Fibroblast of skin of abdomen (primary cell): ENCODE measurements at places on chromosomes 2 and 18.
A peak's percentile ranks its signal among the peaks of the same experiment; 100 is the strongest.

GRCh38 chr18:8373486-8373885 is 235.8 kb upstream of the RAB12 start:
- DNase-seq: no peak

GRCh38 chr2:68714866-68715265 is 19.7 kb upstream of the ARHGAP25 start:
- DNase-seq: no peak

DNA sequence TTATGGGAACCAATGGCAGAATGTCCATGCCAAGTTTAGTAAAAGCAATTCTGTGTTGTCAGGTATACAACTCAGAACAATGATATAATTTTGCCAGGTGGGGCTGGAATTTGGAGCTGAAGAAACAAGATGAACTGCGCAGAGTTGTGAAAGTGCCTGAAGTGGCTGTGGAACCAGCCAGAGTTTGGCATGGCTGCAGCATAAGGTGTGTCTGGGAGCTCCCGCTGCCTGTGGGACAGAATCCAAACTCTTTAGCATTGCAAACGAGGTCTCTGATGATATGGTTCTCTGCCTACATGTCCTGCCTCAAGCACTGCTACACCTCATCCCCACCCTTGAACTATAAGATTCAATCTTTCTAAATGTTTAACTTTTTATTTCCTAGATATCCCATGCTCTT is 909.7 kb downstream of the EPHA4 start:
- DNase-seq: no peak

DNA sequence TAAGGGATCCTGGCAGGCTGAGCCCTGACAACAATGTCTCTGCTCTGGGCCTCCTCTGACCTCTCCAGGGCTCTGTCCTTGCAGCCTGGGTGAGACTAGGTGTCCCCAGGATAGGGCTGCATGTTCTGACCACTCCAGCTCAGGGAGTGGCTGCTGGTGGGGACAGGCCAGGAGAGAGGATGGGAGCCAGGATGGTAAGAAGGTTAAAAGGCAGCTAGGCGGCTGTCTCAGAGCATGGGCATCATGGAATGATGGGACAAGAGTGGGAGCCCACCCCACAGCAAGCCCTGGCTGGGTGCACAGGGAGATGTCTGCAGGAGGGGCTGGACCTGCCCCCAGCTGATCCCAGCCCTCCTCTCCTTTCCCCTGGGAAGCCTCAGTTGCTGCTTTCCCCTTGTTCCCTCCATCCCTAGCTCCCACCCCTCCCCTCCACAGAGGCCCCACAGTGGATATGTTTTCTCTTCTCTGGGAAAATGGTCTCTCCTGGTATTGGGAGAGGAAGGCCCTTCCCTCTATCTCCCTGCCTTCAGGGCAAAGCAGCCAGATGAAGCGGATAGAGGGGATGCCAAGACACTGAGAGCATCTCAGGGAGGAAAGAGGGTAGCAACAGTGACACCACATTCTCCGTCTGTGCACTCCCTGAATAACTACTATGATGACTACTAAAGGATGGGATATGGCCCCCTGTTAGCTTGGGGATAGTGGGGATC is 334.3 kb downstream of the DYSF start:
- no peak for DNase-seq

DNA sequence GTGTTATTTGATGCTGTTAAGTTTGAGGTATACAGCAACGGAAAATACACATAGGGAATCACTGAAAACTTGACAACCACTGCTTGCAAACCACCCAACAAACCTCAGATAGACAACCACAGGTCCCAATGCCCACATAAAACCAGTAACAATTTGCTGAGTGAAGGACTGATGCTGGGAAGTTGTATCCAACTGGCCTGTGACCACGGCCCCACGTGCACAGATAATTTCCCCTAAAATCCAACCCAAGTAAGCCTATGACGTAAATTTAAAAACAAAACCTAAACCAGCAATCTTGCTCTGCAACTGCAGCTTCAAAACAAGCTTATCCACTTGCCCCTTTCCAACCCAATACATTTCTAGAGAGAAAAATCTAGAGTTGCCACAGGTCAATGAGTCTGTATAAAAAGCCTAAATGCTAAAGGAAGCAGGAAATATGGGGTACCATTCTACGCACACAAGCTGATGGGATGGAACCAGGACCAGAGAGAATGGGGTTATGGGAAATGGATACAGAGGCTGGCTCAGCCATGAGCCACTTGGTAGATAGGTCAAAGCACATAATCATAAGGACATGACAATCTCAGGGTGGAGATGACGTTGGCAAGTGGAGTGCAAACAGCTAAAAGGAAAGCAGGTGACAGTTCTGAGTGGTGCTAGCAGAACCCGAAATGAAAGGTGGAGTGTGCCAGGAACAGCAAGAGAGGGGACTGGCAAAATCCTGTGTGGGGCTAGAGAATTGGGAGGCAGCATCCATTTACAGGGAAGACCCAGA is 27.8 kb upstream of the CREB1 start:
- no peak for DNase-seq

DNA sequence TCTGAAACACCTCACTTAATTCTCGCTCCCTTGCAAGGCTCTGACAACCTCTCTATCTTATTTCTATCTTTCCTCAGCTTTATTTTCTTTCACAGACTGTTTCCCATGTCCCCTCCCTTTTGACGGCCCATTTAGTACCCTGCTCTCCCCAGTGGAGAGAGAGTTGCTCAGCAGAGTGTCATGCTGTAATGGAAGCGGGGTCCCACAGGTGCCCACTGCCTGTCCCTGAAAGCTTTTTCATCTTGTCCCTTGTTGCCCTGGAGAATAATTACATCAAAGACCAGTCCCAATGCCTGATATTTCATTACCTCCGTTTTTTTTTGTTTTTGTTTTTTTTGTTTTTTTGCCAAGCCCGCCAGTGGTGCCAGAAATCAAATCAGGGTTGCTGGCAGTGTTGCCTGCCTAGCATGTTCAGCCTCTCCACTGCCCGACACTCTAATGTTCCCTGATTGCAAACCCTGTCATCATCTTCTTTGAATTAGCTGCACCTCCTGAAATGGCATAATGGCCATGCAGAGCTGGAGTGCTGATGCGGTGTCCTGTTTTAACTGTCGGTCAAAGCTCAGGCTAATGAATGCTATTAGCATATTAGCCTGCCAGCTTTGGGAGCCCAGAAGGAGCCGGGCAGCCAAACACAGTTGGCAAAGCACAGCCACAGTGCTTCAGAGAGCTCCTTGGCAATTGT is 71.2 kb upstream of the CAVIN2 start:
- no peak for DNase-seq

DNA sequence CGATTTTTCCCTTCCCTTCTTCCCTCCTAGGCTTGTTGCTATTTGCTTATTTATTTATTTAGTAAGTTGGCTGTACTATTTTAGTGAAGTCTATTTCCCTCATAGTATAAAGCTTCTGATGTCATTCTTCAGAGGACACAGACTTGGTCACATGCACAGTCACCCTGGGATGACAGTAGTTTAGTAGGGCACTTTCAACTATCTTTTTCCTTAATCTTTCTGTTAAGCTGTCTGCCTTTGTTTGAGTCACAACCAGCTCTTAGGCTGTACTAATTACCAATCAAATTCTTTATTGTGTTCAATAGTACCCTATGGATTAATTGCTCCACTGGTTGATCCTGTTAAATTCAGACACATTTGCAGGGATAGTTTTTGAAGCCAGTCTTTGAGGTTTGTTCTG is 26.9 kb upstream of the RAB31 start:
- DNase-seq: no peak

DNA sequence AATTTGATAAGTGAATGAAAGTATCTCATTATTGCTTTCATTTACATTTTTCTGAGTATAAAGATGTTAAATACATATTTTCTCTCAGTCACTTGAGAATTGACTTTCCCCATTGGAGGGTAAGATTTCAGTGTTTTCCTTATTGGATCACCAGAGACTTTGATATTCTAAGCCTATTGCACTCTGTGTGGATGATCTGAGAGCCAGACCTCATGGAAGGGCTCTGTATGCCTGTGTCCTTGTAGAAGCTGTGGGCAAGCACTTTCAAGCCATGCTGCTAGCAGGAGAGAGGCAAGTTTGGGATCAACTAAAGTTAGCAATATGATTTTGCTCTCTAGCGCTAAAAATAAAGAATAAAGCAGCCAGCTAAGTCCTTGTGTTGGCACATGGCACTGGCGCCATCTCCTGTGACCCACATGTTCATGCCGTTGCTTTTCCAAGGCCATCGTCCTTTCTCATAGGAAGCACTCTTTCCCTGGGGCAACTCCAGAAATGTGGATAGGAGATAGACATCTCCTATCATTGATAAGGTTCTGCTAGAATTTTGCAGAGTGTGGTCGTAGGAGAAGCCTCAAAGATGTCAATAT is 72.6 kb downstream of the AOX1 start:
- DNase-seq: no peak

GRCh38 chr2:104412384-104412783 is 441.5 kb upstream of the POU3F3 start:
- peak; percentile 23 for DNase-seq

GRCh38 chr2:69628325-69629021 is 15.1 kb downstream of the AAK1 start:
- DNase-seq: no peak

GRCh38 chr2:43531251-43531650 is 64.6 kb downstream of the THADA start:
- no peak for DNase-seq

DNA sequence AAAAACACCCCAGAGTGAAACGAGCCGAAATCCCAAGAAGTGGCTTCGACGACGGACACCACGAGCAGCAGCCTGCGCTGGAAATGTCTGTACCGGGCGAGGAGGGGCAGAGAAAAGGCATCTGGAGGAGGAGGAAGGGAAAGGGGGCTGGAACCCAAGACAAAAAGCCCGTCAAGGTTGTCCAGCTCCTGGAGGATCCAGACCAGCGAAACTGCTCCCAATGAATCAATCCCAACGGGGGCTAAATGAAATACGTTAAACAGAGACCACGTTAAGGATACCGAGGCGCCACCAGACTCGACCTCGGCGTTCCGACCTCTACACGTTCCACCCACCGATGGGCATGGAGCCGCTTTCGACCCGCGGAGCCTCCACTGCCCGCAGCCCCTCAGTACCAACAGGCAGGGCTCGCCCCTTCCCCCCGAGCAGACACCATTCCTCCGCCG is 400 bp downstream of the CCDC88A start:
- DNase-seq: peak; percentile 30

GRCh38 chr2:187299122-187299906 is 148.7 kb downstream of the CALCRL start:
- peak; percentile 27 for DNase-seq

- DNase-seq: peak; percentile 48
Observed at GRCh38 chr18:32974421-32975162, 201.8 kb upstream of the KLHL14 start.

DNA sequence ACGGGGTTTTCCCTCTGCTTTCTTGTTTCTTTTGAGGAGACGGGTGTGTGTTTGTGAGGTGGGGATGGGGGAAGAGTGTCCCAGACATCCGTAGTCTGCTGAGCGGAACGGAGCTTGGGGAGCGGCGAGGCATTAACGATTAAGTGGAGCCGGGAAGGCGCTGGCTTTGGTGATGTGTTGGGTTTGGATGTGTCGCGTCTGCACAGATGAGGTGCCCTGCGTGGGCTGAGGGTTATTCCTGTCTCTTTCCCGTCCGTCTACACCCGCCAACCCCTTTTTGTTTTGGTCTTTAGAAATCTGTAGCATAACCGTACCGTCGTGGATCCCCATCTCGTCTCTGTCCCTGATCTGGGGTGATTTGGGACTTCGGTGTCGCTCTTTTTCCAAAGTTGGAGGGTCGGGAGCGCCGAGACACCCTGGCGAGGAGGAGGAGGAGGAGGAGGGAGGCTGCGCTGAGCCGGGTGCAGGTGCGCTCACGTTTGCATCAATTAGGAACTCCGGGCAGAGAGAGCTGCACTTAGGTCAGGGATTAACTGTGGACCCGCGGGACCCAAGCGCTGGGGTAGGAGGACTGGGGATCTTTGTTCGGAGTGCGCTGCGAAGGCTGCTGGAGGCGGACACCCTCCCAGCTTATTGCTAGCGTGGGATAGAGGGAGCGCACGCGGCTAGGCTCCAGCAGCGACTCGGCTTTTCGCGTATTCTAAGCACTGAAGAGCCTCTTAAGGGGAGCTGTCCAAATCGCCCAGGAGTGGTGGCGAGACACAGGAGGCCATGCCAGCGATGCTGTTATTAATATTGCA is 720.3 kb downstream of the DPP10 start:
- DNase-seq: no peak

- peak; percentile 52 for DNase-seq
Observed at GRCh38 chr2:205056151-205056561, 510.9 kb downstream of the PARD3B start.

GRCh38 chr2:3500326-3500899 is 18.9 kb downstream of the ADI1 start:
- no peak for DNase-seq

- DNase-seq: no peak
Observed at GRCh38 chr2:73253901-73254300, 19.8 kb downstream of the CCT7 start.

DNA sequence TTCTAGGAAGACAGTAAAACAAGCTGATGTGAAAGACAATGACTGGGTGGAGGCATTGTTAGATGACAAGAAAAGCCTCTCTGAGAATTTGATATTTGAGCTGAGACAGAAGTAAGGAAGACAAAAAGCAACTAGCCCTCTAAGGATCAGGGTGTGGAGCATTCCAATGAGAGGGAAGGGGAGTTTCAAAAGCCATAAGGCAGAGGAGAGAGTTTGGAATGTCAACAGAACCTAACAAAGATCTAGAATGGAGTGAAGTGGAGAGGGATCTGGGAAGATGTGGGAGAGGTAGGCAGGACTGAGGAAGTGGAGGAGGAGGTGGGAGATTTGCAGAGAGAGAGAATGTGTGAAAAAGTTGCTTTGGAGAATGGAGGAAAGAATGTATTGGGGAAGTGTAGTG is 17.3 kb upstream of the ASXL2 start:
- DNase-seq: no peak

DNA sequence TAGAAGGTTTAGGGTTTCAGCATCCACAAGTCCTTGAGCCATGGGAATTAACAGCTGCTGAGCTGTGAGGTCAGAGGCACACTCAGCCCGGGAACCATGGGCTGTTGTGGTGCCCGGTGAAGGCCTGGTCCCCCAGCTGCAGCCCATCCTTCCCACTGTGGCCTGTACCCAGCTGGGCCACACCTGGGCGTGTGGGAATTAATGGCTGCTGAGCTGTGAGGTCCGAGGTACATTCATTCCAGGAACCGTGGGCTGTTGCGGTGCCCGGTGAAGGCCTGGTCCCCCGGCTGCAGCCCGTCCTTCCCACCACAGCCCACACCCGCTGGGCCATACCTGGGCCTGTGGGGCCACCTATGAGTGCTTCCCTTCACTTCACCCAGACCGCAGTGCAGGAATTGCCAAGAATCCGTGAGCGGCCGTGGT is 25.2 kb downstream of the TMEM18 start:
- DNase-seq: no peak

- no peak for DNase-seq
Observed at GRCh38 chr2:115384399-115384798, 942.0 kb downstream of the DPP10 start.

GRCh38 chr2:42834161-42834560 is 41.8 kb upstream of the HAAO start:
- no peak for DNase-seq
